NCI-H1436 (cell line): ENCODE measurements at places on chromosomes 11 and 22.
A peak's percentile ranks its signal among the peaks of the same experiment; 100 is the strongest.

GRCh38 chr11:78187366-78188285, 800 bp downstream of the KCTD21 start:
- no peak for DNase-seq

GRCh38 chr11:42065199-42065598, 605.7 kb upstream of the LRRC4C start:
- no peak for DNase-seq

GRCh38 chr11:61712314-61712713, 32.1 kb downstream of the DAGLA start:
- DNase-seq = no peak

GRCh38 chr11:85737738-85738137, 51.7 kb upstream of the CCDC89 start:
- no peak for DNase-seq

GRCh38 chr22:42132457-42132856, 1.8 kb upstream of the CYP2D6 start:
- no peak for DNase-seq

GRCh38 chr22:45201678-45202332, 38.1 kb downstream of the NUP50 start:
- no peak for DNase-seq

DNA sequence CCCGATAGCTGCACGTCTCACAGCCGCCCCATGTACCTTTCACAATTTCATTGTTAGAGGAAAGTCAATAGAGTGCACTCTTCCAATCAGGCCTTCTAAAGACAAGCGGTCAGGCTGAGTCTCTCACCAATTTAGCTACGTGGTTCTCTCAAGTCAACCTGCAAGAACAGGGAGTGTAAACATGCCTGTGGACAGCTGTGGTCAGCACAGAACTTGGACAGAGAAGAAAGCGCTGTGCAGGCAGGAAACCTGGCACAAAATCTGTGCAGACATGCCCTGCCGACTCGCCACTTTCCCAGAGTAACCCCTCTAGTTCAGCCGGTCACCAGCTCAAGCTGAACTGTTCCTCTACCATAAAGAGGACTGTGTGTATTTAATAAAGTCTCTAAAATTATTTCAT, 39.5 kb downstream of the CHKA start:
- no peak for DNase-seq

DNA sequence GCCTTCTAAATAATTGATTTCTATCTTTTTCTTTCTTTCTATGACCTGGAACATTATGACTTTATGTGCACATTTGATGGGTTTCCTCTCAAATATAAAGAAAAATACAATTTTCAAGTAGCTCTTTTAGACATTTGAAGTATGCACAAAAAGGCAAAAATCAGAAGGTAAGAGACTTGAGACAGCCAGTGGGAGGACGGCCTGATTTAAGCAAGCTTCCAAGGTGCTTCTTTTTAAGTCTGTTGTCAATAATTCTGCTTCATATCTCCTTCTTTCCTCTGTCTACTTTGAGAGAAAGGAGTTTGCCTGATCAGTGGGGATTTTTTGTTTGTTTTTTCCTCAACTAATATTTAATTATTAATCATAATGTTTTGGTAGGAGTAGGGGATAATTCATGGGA, 188.2 kb upstream of the ARHGAP20 start:
- DNase-seq = no peak

DNA sequence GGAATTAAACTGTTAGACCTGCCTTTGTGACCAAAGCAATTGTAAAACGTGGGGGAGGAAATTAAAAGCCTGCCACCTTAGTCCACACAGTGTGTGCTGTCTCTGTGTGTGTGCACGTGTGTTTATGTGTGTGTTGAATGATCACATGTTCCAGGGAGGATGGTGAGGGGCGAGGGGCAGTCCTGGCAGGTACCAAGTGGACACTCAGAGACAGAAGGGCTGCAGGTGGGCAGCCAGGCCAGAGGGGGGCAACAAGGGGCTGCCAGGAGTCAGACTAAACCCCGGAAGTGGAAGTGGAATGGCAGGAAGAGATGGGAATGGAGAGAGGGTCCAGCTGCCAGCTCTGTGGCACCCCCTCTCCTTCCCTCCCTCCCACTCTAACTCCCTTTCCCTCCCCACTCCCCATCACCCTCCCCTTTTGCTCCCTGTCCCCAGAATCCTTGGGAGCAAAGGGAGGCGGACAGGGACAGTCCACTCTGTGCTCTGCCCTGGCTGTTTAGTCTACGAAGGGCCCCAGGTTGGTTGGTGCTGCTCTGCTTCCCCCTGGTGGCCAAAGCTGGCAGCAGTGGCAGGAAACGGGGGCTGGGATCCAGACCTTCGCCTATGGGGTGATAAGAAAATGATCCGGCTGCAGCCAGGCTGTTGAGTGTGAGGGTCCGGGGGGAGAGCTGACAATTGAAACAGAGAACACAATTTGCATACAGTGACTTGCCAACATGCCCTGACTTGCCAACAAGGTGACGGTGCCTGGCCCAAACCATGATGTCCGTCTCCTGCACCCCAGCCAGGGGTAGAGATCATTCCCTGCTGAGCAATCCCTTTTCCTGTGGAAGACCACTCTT, 24.4 kb downstream of the P2RY2 start:
- DNase-seq = peak; percentile 63

GRCh38 chr11:23112390-23112789, 252.1 kb upstream of the CCDC179 start:
- DNase-seq = no peak

GRCh38 chr11:110479108-110480101, 49.7 kb downstream of the FDX1 start:
- peak; percentile 50 for DNase-seq
